HEK293T (cell line): ENCODE measurements at places on chromosomes 1 and 21.

- DNase-seq = no peak
Measured at GRCh38 chr1:206081856-206082255, 28.9 kb downstream of the RHEX start.

GRCh38 chr1:230326971-230327891 is 98.9 kb downstream of the PGBD5 start:
- DNase-seq = no peak

DNA sequence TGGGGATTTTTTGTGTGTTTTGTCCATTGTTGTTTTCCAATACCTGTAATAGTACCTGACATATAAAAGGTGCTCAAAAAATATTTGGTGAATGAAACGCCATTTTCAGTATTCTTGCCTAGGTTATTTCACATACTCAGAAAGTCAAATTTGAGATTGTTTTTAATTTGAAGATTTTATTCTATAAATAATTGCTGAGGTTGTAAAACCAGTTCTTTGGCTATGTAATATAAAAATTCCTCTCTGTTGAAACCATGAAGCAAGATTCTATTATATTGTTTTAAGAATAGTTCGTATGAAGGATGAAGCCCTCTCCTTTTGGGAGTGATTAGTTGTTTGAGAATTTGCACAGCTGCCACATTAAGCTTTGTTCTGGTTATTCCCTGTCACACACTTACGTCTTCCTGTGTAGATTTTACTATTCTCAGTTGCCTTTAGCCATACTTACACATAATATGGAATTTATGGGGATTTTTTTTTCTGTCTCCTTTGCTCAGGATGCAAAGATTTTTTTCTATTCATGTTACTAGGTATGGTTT is 60.2 kb upstream of the MPC2 start:
- DNase-seq = no peak

- DNase-seq = no peak
Measured at GRCh38 chr1:17163371-17163770, 41.6 kb upstream of the PADI1 start.

- peak; percentile 60 for DNase-seq
Measured at GRCh38 chr1:14924455-14925331, 228.9 kb upstream of the TMEM51 start.

DNA sequence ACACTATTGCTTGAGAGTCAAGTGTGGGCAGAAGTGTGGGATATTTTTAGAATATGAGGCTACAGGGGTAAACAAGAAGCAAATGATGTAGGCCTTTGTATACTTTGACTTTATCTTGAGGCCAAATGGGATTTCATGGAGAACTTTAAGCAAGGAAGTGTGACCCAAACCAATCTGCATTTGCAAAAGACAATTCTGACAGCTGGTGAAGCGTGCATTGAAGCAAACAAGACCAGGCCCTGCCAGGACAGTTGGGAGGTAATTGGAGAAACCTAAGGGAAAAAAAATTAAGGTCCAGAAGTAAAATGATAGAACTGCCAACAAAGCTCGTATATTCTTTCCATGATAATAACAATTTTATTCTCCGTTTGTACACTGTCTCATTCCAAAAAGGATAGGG is 168.3 kb downstream of the TM2D1 start:
- DNase-seq = no peak

GRCh38 chr1:12195416-12195815 is 28.6 kb downstream of the TNFRSF1B start:
- no peak for DNase-seq

DNA sequence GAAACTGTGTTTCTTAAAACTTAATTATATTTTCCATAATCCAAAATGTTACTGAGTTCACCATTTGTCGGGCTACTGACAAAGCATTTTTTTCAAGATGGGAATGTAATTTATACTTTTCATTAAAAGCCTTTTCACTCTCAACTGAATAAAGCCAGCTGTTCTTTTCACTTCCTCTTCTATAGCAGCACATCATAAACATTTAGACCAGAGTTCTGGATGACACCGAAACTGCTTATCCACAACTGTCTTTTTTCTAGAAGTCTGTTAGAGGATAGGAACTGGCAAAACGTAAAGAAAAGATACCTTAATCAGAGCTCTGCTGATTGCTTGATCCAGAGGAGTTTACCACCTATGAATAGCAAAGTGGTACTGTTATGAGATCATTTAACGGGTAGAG is 594.7 kb downstream of the ADGRL2 start:
- DNase-seq = no peak

DNA sequence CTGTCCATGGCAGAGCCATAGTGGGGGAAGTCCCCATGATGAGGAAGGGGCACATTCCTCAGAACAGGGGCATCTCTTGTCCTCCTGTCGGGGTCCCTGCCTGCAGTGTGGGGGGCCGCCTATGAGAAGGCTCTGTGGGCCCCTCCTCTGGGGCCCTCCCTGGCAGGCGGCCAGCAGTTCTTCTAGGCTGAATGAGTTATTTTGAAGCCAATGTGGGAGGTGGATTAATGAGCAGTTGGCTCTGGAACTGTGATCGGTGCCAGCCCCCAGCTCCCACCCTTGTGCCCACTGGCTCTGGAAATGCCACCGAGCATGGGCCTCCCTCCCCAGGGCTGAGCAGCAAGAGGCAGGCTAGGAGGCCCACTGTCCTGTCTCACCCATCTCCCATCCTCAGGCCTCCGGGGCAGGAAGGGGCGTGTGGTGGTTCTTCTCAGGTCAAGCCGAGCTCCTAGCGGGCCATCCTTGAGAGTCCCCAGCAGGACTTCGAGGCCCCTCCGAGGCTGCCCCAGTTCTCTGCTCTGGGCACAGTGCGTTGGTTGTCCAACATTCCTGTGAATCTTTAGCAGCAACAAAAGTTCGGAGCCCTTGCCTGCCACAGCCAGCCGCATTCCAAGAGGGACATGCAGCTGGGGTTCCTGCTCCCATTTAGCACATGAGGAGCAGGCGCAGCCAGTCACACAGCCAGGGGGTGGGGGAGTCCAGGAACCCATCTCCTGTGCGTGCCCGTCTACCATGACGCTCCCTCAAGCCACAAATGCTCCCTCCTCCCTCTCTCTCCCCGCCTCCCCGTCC is 57.2 kb downstream of the EDN2 start:
- DNase-seq = no peak

DNA sequence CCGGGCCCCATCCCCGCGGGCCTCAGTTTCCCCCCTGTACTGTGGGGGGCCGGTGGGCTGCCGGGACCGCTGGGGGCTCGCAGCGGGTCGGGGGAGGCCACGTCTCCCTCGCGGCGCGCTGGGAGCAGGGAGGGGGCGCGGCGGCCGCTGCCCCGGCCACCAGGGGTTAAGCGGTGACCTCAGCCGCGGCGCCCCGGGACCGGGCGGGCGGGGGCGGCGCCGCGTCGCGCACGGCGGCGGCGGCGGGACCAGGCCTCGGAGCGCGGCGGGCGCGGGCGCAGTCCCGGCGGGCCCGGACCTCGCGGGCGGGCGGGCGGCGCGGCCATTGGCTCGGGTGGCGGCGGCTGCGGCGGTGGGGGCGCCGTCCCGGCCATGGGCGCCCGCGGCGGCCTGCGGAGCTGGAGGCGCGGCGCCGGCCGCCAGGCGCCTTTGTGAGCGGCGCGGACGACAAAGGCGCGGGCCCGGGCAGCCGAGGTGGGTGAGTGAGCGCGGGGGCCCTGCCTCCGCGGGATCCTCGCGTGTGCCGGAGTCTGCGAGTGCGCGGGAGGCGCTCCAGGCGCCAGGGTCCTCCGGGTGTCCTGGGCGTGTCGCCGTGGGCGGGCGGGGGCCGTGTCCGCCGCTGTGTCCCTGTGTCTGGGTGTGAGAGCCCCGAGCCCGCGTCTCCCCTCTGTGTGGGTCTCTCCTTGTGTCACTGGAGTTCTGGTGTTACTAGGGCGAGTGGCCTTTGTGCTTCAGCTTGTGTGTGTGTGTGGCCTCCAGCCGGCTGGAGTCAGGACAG is at the start of gene ARHGEF10L:
Gene ARHGEF10L, plus strand, starts transcription at position 222 of the 778 bp plus-strand sequence. CDS start 40,898 bp downstream, outside the sequence.
- peak; percentile 56 for DNase-seq

DNA sequence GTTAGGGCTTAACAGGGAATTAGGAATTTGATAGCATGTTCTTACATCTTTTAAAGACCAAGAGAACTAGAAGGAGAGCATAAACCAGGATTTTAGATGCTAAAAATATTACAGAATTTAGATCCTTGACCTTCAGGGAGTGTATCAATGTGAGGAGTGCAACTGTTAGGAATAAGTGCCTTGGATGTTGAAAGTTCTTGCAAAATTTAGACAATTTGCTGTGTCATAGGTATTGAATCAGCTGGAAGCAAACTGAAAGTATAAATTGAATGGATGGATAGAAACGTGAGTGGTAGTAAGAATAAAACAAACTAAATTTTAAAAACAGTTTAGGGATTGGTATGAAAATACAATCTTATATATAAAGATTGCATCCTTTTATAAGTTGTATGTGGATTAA is 27.7 kb downstream of the PPP1R12B start:
- no peak for DNase-seq

DNA sequence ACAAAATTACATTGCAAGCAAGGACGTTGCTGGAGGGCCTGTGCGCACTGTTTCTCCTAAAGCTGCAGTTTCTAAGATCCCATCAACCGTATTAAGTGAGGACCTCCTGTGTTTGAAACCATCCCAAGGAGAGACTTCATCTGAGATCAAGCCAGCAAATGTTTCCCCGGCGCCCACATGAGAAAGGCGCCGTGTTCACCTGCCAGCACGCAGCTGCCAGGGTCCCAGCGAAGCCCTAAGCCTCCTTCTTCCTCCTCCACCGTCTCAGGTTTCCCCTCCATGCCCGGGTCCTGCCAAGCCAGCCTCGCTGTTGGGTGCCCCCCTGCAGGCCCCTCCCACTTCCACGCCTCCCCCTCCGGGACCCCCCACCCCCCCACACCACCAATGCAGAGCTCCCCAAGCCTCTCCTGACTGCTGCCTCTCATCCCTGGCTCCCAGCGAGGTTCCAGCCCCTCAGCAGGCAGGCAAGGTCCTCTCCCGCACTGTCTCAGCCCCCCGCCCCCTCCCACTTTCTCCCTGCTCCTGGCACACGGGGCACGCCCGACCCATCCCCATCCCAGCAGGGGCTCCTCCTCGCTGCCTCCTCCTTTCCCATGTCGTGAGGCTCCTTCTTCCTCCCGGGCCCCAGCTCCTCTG is 8.6 kb upstream of the TFF1 start:
- DNase-seq = no peak

DNA sequence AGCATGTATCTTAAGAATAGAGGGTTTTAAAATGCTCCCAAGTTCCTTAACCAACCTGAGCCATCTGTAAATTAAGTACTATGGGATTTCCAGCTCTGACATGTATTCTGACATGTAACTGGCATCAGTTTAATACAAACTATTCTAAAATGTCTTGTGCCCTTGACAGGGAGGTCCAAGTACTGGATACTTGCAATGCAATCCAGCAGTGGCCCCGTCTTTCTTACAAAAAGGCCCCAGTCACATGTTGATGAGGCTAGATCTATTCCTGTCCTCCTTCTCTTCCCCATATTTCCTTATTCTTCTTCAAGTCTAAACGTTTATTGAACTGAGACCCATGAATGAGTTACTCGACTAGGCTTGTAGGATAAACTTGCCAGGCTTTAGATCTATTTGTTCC is 46.4 kb downstream of the MRPL39 start:
- DNase-seq = no peak

DNA sequence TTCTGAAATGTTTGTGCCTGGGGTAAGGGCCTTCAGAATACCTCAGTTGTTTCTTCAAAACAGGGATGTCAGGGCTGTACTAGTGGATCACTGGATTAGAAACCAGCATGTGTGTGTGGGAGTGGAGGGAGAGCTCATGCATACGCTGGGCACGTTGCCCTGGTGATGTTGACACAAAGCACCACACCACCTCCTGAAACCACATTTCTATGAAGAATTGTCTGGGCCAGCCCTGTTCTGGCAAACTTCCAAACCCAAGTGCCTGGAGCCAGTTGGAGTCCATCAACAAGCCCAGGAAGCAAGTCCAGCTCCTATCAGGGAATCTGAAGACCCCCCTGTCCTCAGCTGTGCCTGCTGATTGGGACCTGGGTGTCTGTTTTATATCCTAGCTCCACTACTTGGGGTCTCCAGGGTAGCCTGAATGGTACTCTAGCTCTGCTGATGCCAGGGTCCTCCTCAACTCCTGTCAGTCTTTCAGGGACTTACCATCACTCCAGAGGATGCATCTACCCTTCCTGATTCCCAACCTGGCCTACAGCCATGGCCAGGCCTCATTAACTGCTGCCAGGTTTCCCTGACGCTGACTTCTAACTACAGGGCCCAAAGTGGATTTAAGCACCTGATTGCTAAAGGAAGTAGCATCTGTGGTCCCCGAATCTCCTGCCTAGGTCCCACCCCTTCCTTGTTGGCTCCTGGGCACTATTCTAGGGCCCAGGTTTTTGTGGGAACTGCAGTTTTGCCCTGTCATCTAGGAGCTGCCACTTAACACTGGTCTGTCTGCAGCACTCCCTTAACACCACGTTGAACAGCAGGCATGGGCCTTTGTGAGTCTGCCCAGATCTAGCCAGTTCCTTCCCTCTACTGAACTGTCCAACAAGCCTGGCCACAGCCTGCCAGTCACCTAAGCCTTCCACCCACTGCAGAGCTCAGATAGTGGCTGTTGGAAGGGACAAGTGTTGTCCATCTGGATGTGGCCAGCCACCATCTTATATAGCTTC is 45.5 kb downstream of the LPAR3 start:
- peak; percentile 51 for DNase-seq

DNA sequence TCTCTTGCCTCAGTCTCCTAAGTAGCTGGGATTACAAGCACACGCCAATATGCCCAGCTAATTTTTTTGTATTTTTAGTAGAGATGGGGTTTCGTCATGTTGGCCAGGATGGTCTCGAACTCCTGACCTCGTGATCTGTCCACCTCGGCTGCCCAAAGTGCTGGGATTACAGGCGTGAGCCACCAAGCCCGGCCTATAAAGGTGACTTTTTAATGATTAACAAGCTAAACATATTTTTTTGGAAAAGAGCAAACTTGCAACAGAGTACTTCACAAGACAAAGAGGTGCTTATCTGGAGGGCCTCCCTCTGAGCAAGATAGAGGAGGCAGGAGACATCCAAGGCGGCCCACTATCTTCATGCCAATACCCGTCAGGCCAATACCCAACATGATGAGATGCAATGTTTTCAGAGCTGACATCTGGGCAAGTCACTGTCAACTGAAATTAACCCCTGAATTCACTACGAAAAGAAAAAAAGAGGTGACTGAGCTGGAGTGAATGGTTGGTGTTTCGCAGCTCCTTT is 10.5 kb downstream of the BCAR3 start:
- no peak for DNase-seq

DNA sequence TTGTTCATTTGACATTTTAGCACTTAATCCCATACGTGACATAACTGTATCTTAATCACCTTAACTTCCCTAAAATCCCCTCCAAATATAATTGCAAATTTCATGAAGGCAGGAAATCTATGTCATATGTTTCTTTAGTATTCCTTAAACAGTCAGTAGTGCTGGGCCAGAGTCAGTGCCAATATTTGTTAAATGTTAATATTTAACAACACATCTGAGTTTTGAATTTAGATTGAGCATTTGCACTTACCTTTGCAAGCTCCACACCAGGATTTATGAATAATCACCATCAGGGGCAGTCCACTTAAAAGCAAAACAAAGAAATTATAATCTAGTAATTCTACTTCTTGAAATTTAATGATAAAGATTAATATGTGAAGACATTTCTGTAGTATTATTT is 5.3 kb downstream of the KTI12 start:
- DNase-seq = no peak

DNA sequence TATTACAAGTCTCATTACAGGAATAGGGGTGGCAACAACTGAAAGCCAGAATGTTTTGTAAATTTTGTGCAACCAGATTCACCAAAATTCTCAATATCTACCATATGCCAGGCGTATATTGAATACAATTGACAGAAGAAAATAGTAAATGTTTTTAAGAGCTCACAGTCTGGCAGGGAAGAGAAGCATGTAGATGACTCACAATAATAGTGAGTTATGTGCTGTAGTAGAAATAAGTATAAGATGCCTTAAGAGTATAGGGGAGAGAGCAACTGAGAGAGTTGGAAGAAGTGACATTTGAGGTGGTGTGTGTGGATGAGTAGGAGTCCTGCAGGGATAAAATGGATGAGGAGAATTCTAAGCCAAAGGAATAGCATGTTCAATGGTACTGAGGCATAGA is 170.5 kb upstream of the FGGY start:
- no peak for DNase-seq
